ENCODE measurements at places on chromosomes 1 and 21. TPM values are rescaled to one million over a fixed set of nuclear protein-coding genes. Genes with fewer than 3 reads are reported as not detected.

Gene INSRR
- total RNA-seq, result 0.41 TPM

Gene RSRP1
- 41.1 TPM for total RNA-seq

Gene IGSF5
- 4.9 TPM for total RNA-seq

DNA sequence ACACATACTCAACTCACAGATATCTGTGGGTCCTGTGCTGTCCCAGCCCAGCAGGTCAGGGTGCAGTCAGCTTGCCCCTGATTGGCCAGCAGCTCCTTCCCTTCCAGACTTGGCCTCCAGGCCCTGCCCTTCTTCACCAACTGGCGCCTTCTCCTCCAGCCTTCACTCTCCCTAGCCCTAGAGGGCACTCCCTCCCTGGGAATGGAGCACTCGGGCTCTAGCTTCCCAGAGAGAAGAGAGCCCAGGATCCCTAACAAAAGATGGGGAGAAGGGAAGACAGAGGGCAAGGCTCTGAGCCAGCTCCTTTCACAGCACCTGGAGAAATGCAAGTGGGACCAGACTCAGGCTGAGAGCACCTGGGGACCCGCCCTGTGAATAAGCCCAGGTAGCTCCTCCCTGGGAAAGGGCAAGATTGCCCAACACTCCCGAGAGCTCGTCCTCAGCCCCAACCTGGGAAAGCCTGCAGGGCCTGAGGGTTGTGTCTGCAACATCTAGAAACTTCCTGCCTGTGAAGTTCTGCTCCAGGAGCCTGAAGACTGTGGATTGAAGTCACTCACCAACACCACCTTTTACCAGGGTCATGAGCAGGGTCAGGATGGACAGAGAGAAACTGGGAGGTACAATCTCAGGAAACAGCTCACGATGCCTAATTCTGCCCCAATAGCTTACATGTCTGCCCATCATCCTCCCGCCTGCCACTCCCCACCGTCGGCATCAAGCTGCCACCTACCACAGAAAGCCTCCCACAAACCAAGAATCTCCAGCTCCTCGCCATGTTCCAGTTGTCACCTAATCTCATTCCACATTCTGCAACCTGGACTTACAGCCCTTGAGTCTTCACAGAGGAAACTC is at the start of gene PGLYRP4:
PGLYRP4 (minus strand) TSS at position 331 of the 852 bp plus-strand sequence. CDS start 909 bp downstream, outside the sequence.
- DNase-seq, result no peak

DNA sequence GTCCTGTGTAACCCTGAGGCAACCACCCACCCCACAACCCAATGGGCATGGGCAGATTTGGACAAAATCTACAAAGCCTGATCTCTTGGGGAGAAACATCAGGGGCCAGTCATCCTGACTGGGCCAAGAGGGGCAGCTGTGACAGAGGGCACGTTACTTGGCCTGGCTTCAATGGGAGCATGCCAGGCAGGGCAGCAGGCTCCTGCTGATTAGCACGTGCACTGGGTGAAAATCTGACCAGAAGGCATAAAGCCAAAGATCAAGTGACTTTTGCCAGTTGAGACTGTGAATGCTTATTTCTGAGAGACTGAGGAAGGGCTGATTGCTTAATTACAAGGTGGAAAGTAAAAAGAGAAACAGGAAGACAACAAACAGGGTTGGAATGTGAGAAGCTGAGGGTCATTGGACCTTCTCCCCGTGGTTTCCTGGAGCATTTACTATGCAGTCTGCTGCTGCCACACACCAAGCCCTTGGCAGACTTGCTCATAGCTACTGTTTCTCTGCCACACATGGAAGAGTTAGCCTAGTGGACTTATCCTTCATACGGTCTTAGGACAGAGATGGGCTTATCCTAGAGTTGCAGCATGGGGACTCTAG is 39.8 kb upstream of the TNR start:
- DNase-seq, result no peak

GRCh38 chr1:199184180-199184579 is 545.3 kb downstream of the PTPRC start:
- DNase-seq, result no peak

GRCh38 chr1:1127551-1128451 is 11.9 kb upstream of the C1orf159 start:
- no peak for DNase-seq

DNA sequence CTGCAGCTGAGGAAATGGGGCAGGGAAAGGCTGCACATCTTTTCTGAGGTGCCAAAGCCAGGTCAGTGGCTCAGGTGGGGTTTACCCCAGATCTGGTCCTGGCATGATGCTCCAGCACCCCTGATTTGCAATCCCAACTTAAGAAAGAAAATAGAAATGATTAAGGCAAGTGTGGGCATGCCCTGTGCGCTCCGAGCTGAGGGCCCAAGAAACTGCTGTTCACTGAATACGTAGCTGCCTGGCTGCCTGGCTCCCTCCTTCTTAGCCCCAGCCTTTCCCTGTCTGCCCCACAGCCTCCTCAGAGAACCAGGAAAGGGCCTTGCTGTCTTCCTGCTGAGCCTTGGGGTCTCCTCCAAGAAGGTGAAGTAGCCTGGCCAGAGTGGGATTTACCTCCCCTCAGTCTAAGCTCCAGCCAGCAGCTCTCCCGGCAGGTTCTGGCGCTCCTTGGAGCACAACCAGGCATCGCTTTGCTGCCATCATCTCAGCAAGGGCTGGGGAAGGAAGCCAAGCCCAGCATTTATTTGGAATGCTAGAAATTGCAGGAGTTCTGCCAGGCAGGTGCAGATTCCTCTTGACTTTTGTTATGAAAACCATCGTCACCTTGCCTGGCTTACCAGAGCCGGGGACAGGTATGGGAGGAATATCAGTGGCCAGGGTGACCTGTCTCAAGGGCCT is 51.3 kb upstream of the SELENON start:
- DNase-seq, result no peak

- no peak for DNase-seq
Measured at GRCh38 chr1:236149003-236149595, 6.8 kb downstream of the GPR137B start.

Measured in left ventricle myocardium inferior (tissue), 1 donor.